ENCODE measurements at places on chromosomes 11 and 22.

DNA sequence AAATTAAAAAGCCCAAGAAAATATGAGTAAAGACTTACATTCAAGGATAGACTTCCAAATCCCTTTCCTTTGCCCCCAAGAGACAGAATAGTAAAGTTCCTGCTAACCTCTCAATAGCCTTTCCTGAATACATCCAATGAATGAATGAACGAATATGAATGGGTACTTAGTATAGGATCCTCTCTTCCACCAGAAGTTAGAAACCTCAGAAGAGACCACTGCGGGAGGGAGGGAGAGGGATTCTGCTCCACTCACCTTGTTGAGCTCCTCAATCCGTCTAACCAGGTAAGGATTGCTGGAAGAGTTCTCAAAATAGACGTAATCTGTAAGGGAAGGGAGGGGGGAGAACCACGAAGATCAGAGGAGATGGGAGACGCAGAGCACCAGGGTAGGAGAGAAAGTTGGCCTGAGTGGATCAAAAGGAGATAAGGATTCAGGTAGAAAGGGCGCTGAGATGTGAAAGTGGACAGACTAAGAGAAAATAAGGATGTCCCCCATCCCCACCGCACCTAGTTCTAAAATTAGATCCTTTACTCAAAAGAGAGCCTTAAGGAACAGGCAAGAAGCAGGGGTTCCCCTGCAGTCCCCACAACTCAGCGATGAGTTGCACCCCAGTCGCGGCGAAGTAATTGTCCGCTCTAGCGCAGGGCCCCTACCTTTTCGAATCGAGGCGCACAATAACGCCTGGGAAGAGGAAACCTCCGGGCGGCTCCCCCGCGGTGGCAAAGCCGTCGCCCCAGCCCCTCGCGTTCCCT is 1.1 kb downstream of the MTA2 start:
- DNase-seq = peak; percentile 53

- no peak for DNase-seq
Observed at GRCh38 chr22:37870273-37870672, 21.1 kb downstream of the EIF3L start.

- DNase-seq = no peak
Observed at GRCh38 chr11:35523861-35524260, 1.6 kb downstream of the PAMR1 start.

DNA sequence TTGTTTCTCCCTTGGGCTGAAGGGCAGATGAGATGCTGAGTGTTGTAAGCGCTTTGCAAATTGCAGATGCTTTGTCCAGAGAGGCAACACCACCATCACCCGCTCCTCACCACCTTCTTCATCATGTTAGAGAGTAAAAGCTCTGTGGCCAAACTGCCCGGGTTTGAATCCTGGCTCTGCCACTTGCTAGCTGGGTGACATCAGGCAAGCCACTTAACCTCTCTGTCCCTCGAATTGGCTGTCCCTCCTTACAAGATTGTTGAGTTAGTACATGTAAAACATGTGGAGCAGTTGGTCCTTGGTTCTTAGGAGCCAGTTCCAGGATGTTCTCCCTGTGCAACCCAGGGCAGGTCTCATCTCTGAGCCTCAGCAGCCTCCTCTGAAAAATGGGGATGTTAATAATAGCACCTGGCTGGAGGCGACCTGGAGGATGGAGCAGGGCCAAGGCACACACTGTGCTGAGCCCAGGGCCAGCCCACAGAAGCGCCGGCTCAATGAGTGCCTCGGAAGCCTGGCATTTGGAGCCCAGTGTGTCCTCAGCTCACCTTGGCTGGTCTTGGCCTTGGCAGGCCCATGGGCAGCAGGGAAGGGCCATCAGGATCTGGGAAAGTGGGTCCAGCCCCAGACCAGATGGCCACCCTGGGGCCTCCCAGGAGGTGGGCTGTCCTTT is 10.5 kb downstream of the C11orf86 start:
- no peak for DNase-seq

GRCh38 chr11:29135504-29135903 is 881.3 kb downstream of the KCNA4 start:
- DNase-seq = no peak

GRCh38 chr11:133041181-133041580 is 491.1 kb downstream of the OPCML start:
- DNase-seq = no peak

- peak; percentile 35 for DNase-seq
Observed at GRCh38 chr22:20155330-20156041, 4.6 kb upstream of the CCDC188 start.

GRCh38 chr11:64677441-64678023 is 45.5 kb downstream of the NRXN2 start:
- no peak for DNase-seq

DNA sequence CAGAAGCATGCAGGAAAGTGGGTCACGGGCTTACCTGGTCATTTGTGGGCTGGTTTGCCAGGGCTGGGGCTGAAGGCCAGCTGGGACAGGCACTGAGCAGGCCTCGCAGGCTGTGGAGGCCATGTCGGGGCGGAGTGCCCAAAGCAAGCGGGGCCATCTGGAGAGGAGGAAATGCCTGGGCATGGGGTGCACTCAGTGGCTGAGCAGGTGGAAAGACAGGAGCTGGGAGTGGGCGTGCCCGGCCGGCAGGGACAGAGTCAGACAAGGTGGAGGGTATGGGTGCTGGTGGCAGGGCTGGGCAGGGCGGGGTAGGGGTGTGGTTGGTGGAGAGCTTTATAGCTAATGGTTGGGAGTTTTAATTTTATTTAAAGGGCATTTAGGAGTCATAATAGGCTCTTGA is 27.4 kb downstream of the DAGLA start:
- no peak for DNase-seq

DNA sequence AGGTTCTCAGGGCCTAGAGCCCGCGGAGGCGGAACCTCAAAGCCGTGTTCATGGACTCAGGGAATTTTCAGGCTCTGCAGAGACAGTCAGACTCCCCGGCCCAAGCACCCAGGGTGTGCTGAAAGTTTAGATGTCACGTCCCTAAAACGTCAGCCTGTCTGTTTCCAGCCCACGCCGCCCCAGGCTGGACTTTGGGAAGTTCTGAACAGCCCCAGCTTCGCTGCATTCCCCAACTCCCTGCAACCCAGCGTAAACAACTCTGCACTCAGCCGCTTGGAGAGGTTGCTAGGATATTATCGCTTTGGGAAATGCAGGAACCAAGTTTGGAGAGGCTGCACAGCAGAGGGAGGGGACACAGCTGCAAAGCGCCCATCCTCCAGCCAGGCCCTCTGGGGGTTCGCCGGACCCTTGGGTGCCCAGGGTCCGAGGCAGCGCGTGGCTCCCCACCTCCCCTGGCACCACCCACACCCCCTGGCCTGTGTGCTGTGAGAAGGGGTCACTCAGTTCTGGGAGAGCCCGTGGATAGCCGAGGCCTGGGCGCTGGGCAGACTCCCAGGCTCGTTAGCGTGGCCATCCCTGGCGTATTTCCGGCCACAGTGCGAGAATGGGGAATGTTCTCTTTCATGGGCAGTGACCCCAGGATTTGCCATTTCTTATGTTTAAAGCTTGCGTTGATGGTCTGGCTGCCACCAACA is 120.5 kb upstream of the FGF3 start:
- no peak for DNase-seq

DNA sequence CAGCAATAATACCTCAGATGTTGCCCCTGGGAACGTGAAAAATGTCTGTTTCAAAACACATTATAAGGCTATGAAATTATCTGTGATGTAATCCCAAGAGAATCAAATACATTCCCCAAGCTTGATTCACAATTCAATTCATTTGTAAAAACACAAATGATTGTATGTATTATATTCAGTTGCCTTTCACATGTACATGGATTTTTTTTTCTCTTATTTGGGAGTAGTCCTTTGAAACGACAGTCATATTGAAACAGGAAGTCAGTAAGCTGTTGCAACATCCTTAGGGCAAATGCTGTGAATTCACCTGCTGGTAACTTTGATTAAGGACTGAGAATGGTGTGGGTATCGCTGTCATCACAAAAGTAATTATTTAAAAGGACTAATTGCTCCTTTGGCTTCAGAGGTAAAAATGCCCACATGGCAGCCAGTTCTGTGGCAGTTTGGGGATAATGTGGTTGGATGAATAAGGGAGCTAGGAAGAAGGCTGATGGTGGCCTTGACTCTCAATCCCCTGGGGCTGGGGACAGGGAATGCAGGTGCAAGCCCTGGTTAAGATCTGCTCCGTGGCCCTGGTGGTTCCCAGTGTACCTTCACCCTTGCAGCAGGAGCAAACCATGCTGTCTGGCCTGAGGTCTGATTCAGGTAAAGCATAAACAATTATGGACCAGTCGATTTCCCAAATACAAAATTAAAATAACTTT is 13.2 kb downstream of the EHF start:
- no peak for DNase-seq

- no peak for DNase-seq
Observed at GRCh38 chr11:120827198-120827597, 196.7 kb upstream of the TBCEL start.

DNA sequence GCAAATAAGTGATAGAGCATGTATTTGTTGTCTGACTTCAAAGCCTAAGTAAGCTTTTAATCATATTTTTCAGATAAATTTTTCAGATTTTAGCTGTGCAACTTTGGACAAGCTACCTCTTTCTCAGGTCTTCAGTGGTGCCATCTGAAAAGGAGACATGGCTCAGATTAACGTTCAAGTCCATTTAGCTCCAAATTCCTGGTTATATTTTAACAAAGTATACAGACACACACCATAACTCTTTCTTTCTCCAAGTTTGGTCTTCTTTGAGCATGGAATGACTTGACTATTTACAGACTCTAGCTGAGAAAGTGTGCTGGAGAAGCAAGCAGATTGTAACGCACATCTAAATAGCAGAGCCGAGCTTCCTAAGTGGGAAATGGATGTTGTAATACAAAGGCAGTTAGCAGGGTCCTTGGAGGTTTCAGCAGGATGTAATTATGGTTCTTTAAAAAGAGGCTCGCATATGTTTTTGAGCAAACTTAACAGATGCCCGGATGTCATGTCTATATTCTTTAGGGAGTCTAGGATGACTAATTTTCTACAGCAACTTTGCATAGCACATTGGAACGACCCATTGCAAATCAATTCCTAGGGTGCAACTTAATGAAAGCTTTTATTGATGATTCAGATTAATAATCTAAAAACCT is 128.1 kb upstream of the E2F8 start:
- DNase-seq = no peak

DNA sequence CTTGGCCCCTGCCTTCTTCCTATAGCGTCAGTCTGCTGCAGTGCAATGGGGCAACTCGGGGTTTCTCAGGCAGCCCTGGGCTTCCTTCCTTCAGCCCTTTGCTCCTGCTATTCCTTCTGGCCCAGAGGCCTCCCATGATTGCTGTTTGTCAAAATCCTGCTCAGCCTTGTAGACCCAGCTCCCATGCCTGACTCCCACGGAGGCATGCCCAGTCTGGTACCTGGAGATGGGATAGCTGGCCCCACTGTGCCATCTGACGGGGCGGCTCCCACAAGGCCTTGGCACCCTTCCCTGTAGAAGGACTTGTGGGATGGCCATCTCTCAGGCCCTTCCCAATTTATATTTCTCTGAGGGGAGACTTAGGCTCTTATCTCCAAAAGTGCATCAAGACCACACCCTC is 590 bp upstream of the CD6 start:
- no peak for DNase-seq

DNA sequence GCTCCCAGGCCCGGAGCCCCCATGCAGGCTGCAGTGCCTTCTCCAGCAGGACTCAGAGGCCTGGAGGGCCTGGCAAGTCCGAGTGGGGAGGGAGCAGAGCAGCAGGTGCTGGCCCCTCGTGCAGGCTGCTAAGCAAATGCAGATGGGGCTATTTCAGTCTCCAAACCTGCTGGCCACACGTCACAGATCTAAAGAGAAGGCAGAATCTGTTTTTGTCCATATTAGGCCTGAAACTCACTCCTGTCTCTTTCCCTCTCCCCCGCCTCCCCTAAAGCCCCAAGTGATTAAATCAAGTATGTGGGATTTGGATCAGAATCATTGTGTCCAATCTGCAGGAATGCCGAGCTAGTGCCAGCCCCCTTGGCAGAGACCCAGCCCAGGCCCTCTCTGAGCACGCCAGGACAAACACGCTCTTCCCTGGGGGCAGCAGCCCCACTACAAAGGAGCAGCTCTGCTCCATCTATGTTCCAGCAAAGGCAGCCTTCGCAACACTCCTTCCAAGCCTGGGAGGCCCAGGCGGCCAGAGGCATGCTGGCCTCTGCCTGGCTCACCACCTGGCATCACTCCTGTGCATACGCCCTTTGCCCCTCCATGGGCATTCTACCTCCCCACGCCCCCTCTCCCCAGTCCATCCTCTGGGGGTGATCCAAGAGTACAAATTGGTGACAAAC is 26.5 kb downstream of the RPL27A start:
- no peak for DNase-seq

DNA sequence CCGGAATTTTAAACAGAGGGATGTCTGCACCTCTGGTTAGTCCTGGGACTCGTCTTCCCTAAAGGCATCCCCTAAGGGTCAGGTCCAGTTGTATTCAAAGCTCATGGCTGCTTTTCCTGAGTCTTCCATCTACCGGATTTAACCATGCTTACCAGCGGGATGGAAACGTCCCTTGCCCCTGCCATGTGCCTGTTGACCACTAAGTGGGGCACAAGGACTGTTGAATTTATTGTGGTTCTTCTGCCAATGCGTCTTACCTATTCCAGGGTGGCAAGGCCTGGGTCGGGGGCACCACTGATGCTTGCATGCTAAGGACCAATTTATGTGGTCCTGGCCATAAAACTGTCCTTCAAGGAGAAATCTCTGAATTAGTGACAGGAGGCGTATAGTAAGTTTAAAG is 25.6 kb downstream of the ANKRD42 start:
- no peak for DNase-seq

GRCh38 chr11:134687548-134687947 is 275.5 kb upstream of the B3GAT1 start:
- DNase-seq = no peak

- no peak for DNase-seq
Observed at GRCh38 chr11:35061516-35062440, 77.2 kb upstream of the CD44 start.

DNA sequence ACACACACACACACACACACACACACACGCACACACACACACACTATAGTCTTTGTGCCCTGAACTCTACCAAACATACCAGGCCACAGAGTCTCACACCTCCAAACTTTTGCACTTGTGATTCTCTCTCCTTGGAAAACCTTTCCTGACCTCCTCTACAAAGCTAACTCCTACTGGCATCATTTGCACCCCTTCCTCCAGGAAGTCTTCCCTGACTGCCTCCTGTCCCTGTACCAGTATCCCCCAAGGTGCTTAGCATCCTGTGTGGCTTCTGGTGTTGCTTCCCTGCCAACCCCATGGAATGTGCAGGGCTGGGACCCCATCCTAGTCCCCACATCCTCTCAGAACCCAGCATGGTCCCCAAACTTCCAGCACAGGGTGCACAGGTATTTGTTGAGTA is 8.9 kb downstream of the TPST2 start:
- no peak for DNase-seq

- no peak for DNase-seq
Observed at GRCh38 chr11:2380396-2380795, 3.3 kb downstream of the CD81 start.
